ENCODE measurements at places on chromosomes 7 and 10. TPM values are rescaled to one million over a fixed set of nuclear protein-coding genes. Genes with fewer than 3 reads are reported as not detected.

GRCh38 chr7:50822706-50823105, 40.0 kb upstream of the GRB10 start:
- no peak for DNase-seq

GRCh38 chr10:58784361-58784760, 271.7 kb downstream of the BICC1 start:
- DNase-seq = no peak

DNA sequence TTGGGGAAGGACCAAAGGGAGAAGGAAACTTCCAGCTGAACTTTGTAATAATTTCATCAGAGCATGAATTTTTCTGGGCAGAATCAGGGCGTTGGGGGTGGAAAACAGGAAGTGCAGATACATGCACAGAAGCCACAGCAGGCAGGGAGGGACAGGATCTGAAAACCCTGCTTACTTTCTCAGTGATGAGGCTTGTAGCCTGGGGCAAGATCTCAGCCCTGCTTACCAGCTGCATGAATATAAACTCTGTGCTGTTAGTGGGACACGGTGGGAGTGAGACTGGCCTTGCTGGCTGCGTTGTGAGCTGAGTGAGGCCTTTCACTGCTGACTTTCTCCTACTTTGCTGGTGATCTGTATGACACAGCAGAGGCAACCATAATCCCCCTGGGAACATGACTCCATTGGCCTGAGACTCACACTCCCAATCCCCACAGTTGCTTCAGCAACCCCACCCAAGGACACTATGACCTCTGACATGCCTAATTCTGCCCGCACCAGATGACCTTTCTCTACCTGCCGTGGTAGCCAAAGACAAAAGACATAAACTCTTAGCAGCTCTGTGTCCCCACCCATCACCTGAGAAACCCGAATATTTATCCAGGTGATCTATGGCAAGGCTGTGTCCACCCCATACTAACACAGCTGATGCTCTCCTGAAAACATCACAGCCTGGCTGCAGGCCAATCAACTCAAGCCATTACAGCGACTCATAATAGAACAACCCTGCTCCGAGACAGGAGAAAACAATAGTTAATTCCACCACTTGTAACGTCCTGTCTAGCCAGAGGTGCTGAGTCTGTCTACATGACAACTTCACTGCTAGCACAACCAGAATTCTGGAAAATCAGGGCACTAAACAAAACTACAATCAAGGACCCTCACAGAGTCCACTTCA, 190.7 kb upstream of the CHRM2 start:
- DNase-seq = no peak

GRCh38 chr7:4131063-4131462, 551.0 kb upstream of the FOXK1 start:
- DNase-seq = peak; percentile 2

GRCh38 chr10:103829838-103830465, 25.4 kb downstream of the SH3PXD2A start:
- no peak for DNase-seq

- no peak for DNase-seq
These were observed 18.5 kb upstream of the C10orf67 start for GRCh38 chr10:23362879-23363792.

DNA sequence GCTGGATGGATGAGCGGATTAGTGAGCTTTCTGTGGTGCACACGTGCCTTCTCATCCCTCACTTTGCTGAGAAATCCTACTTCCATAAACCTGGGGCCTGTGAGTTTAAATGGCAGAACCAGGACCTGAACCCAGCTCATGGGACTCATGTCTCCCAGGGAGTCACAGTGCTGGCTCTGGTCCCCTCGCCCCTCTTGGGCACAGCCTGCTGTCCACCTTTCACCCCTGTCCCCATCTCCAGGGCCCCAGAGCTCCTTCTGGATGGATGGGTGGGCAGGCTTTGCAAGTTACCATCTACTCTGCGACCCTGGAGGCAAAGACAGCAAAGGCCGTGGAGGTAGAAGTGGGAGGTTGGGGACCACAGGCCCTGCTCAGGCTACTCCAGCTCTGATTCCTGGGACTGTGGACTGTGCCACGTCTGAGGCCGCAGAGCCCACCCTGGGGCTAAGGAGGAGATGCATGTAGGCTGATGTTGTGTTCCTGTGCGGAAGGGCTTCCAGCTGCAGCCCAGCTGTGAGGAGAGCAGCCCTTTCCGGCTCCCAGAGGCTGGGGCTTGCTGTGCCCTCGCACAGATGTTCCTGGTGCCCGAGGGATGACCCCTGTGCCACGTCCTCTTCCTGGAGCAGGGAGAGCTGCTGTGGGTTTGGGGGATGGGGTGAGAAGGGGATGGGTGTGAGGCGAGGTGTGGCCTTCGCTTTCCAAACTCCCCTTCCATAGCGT, 40.3 kb downstream of the PRF1 start:
- DNase-seq = no peak

GRCh38 chr10:119714484-119714816, 11.4 kb upstream of the INPP5F start:
- DNase-seq = no peak

- DNase-seq = no peak
These were observed 100.2 kb downstream of the ATXN7L1 start for GRCh38 chr7:105776068-105776790.

- DNase-seq = no peak
These were observed 29.1 kb downstream of the NAPEPLD start for GRCh38 chr7:103119791-103120291.

GRCh38 chr7:116772423-116772863, 89.9 kb upstream of the CAPZA2 start:
- no peak for DNase-seq

DNA sequence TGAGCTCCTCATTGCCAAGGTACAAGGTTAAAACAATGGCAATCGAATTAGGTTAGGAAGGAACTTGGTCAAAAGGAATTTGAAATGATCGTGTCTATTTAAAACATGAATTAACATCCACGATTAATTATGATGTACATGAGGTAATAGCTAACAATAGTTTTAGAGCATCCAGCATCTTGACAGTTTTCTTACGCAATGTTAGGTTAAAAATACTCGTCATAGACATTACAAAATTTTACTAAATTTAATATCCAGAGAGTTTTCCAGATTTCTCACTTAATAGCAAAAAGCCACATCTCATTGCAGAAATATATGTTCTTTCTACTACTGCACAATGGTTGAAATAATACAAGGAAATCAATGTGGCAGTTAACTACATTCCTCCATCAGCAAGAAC, 22.6 kb downstream of the CUBN start:
- DNase-seq = no peak

DNA sequence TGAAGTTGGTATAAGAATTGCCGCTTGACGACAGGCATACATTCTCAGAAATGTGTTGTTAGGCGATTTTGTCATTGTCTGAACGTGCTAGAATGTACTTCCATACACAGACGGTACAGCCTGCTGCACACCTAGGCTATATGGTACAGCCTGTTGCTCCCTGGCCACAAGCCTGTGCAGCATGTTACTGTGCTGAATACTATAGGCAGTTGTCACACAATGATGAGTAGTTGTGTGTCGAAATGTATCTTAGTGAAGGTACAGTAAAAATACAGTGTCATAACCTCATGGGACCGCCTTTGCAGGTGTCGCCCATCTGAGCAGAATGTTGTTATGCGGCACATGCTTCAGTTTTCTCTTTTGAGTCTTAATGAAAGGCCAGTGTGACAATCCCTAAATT, 66.5 kb downstream of the SHH start:
- DNase-seq = no peak

DNA sequence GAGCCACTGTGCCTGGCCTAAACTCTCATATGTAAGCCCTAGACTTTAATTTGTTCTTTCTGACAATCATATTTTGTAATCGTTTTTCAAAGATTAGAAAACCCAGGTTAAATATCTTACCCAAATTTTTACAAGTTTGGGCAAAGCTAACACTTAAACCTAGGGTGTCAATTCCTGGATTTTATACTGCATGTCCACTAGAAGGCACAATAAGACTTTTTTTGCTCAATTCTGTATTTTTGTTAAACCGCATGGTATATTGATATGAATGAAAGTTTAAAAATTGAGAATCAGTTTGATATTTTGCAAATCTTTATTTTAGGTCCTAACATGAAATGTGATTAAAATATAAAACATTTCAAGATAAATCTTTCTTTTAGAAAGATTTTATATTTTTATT, 29.3 kb downstream of the DYNC2I1 start:
- DNase-seq = no peak

DNA sequence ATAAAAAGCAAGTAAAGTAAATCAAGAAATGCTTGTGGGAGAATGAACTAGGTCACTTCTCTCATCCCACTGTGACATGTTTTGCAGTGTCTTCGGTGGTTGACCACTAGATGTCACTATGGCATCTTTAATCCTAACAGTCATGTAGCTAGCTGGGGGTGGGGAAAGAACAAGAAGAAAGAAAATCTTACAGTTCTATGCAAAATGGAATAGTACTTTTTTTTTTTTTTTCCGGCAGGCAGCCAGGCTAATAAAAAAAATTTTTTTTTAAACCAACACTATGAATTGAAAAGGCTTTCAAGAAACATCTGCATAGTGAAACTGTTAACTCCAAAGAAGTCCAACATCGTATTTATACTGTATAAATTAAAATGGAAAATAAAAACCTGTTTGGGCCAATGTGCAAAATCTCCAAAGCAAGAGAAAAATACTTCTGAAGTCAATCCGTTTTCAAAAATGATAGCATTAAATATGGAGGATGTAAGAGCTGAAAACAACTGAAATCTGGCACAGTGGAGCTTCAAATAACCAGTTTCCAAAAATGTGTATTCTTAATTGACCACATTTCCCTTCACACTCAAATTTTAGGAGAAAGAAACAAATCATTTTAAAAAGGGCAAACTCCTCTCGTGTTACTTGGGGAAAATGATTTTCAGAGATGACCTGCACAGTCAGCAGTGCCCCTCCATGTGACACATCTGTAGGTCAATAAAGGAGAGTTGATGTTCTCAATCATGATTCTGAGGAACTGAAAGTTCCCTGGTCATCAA, 38.5 kb downstream of the CDK1 start:
- no peak for DNase-seq

DNA sequence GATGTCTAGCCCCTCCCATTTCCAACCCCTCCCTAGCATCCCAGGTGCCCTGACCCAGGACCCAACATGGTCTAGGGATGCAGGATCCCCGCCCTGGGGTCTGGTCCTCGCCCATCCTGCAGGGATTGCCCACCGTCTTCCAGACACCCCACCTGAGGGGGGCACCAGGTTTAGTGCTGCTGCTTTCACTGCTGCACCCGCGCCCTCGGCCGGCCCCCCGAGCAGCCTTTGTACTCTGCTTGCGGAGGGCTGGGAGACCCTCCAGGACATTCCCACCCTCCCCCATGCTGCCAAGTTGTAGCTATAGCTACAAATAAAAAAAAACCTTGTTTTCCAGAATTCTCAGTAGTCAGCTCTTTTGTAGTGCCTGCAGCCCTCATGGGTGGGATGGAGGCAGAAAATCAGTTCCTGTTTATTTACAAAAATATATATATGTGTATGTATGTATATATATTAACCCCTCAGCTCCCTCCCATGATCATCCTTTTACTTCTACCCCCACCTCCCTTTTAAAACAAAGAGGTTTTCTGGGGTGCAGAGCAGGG, 9.7 kb downstream of the ZYX start:
- peak; percentile 43 for DNase-seq

DNA sequence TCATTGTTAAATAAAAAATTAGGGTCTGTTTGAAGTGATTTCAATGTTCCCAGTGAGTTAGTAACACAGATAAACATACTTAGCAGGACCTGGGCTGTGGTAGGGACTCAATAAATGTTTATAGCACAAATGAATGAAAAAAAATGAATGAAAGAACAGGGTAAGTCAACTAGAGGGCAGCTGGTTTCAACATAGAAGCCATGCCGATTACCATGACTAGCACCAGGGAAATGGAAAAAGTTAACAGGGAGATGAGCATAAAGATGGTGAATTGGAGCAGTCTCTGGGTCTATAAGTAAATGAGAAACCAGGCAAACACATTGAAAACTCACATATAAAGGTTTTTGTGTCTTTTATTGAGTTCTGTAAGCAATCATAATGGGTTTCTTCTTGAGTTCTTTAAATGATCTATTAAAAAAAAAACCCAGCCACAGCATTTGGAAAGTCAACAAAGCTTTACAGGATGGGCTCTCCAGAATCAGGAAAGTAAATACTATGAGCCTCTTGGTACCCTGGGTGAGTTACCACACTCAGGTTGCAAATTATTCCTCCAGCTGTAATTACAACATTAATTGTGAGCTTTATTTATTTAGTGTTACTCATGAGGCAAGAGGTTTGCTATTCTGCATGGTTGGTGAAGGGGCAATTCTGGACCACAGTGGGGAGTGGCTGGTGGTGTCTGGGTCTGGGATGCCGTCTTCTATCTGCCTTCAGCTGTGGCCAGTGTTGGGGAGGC, 46.1 kb upstream of the MTPN start:
- no peak for DNase-seq

- no peak for DNase-seq
These were observed 74.3 kb downstream of the AVL9 start for GRCh38 chr7:32569388-32570289.

- DNase-seq = no peak
These were observed 208.6 kb upstream of the YAE1 start for GRCh38 chr7:39357648-39358047.

GRCh38 chr7:49294611-49295010, 370.3 kb downstream of the CDC14C start:
- no peak for DNase-seq

GRCh38 chr10:7090529-7090928, 320.3 kb downstream of the SFMBT2 start:
- DNase-seq = no peak

DNA sequence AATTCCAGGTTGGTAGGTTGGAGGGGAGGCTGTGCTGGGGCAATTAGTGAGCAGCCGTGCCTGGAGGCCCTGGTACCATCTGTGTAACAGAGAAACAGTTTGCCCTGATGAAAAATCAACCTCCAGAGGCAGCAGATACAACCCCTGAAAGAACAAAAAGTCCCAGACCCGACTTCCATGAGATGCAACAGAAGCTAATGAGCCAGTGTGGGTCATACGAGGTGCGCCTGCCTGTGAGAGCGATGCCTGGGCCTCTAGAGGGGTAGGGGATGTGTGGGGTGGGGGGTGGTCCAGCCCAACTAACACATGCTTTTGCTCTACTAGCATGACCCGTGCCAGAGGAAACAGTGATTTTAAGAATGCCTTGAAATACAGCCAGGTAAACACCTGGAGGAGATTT, 39.3 kb downstream of the CELF2 start:
- DNase-seq = no peak

The TMEM236 gene
- 0.54 TPM for total RNA-seq

The CCDC136 gene
- total RNA-seq = 14.5 TPM

The GNGT1 gene
- not detected for total RNA-seq

The ACTR3C gene
- total RNA-seq = 4.6 TPM

The C10orf71 gene
- 163 TPM for total RNA-seq

The DNA2 gene
- total RNA-seq = 3.5 TPM

The FBXO24 gene
- total RNA-seq = 0.40 TPM

The IMMP2L gene
- 16.7 TPM for total RNA-seq

The TSPAN15 gene
- total RNA-seq = 6.9 TPM

The CNNM1 gene
- 0.22 TPM for total RNA-seq

The TAS2R3 gene
- total RNA-seq = 0.35 TPM

The EPO gene
- not detected for total RNA-seq

The RNF32 gene
- 0.38 TPM for total RNA-seq

The PILRA gene
- 2.3 TPM for total RNA-seq

The PAPOLB gene
- 0.05 TPM for total RNA-seq

The GNG11 gene
- total RNA-seq = 14.3 TPM

The PGAM2 gene
- total RNA-seq = 322 TPM

The C7orf57 gene
- total RNA-seq = not detected

The CALML5 gene
- not detected for total RNA-seq

The HOXA5 gene
- 0.30 TPM for total RNA-seq
